ENCODE measurements at places on chromosomes 5 and 9.
A peak's percentile ranks its signal among the peaks of the same experiment; 100 is the strongest.

- no peak for DNase-seq
Observed at GRCh38 chr5:159217236-159217635, 7.9 kb upstream of the RNF145 start.

DNA sequence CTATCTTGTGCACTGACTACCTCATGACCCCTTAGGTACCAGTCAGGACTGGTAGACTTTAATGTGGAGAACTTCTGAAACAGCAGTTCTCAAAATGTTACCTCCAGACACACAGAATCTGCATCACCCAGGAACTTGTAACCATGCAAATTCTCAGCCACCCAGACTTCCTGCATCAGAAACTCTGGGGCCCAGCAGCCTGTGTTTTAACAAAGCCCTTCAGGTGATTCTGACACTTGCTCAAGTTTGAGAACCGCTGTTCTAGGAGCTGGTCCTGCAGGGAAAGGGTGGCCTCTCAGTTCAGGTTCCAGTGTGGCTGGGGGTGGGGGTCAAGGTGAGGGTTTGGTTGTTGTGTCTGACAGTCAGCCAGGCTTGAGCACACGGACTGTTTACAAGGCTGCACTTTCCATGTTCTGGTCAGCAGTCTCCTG, 28.4 kb downstream of the ZFP62 start:
- no peak for DNase-seq

- DNase-seq: peak; percentile 24
Observed at GRCh38 chr9:91071184-91071990, 269.8 kb downstream of the SYK start.

DNA sequence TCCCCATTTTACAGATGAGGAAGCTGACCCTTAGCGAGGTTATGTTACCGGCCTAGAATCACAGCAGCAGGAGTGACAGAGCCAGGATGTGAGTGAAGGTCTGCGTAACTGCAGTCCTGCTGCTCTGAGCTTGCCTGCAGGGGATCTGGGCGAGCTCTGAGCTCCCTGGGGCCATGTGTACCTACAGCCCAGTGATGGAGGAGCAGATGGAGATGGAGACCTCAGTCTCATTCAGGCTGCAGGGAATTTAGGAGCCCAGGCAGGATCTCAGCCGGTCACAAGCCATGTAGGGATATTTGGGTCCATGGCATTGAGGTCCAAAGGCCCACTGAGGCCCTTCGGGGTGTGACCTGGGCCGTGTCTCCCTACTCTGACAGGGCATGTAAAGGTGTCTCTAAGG, 170.6 kb downstream of the CACNA1B start:
- DNase-seq: no peak

DNA sequence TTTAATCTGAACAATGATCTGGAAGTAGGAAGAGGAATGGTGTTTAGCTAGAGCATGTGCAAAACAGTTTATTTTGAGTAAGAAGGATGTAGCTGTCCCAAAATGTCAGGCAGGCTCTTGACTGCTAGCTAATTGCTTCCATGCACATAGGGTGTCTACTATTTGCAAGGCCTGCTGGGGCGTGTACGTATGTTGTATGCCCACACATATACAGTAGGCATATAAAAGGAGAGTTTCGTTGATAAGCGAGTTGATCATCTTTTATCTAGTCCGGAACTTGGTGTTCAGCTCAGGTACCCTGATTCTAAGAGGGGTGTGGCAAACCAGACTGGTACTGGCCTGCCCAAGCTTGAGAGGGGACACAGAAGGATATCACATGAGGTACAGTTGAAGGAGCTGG, 177.2 kb downstream of the GOLPH3 start:
- DNase-seq: no peak

DNA sequence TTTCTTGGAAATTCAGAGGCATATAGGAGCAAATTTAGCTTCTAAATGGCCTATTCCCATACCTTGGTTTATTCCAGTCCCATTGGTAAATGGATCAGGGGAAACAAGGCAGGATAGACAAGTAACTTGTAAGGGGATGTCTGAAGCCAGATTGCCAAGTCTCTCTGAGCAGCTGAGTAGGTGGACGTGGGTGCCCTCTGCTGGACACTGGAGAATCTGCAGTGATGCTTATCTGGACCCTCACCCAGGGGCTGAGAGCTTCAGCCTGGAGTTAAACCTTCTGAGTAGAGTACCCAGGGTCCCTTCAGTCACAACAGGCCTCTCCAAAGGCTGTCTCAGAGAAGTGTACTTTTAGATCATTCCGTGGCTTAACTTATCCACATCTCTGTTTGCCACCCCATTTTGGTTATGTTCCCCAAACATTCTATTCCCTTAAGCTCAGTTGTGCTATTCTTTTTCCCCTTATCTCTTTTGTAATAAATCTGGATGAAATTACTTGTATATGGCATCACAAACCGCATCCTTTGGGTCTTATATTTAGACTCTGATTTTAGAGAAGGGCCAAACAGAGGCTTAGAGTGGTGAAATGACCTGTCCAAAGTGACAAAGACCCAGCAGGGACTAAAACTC, 218.3 kb upstream of the GLRA1 start:
- DNase-seq: peak; percentile 66

GRCh38 chr9:135504262-135505243, 4.1 kb downstream of the MRPS2 start:
- DNase-seq: peak; percentile 5

GRCh38 chr5:11420969-11421368, 483.3 kb downstream of the CTNND2 start:
- DNase-seq: no peak

DNA sequence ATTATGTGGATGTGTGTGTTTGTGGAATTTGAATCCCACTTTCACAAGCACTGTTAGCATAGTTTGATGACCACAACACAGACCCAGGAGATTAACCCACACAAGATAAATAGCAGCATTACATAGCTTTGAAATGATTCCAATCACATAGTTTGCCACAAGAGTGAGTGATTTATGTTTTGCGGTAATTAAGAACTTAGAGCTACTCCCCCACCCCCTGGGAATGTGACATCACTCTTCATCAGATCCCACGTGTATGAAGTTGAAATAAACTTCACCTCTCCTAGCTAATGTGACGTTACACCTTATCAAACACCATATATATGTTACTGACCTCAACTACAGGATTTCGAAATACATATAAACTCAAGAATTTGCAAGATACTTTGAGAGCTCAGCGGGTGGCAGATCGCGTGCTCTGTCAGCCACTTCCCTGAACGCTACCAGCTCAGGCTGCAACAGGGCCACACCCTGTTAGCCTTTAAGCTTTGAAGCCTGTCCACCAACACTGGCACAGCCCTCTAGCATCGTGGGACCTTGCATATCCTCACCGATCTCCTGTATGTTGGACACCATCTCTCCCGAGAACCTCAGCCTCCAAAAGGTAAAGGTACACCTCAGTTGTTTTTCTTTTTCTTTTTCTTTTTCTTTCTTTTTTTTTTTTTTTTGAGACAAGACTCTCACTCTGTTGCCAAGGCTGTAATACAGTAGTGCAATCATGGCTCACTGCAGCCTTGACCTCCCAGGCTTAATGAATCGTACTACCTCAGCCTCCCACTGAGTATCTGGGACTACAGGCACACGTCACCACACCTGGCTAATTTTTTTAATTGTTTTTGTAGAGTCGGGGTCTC, 1.7 kb upstream of the AGTPBP1 start:
- peak; percentile 9 for DNase-seq

- DNase-seq: no peak
Observed at GRCh38 chr5:124239572-124239971, 506.9 kb downstream of the ZNF608 start.

- DNase-seq: no peak
Observed at GRCh38 chr5:35811108-35811741, 45.5 kb upstream of the IL7R start.

DNA sequence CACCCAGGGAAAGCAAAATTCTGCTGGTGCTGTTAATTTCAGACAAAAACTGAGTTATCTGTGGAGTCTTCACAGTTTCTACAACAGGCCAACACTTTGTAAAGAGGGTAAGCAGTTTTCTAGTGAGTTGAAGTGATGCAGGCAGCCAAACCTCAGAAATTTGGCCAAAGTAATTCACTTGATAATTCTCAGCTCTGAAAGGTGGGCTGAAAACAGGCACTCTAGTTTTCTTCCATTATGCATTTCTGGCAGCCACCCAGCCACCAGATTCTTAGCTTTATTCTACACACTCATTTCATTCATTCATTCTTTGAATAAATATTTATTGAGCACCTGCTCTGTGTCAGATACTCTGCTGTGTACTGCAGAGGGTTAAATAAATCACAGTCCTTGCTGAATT, 184.2 kb downstream of the RAB3C start:
- DNase-seq: no peak
